Activated T-helper 2 cell treated with anti-CD3 and anti-CD28 coated beads, Interferon-gamma antibody, Interleukin-2, Interleukin-4, amounts not matched to agents 10 μg/mL and 5 μg/mL and 100 μg/mL, durations not matched to agents 14 hours and 24 hours and 36 hours (primary cell): ENCODE measurements at places on chromosomes 6 and 20. TPM values are rescaled to one million over a fixed set of nuclear protein-coding genes. Genes with fewer than 3 reads are reported as not detected.

- no peak for DNase-seq
These were observed 351.9 kb downstream of the COL12A1 start for GRCh38 chr6:74853991-74854390.

DNA sequence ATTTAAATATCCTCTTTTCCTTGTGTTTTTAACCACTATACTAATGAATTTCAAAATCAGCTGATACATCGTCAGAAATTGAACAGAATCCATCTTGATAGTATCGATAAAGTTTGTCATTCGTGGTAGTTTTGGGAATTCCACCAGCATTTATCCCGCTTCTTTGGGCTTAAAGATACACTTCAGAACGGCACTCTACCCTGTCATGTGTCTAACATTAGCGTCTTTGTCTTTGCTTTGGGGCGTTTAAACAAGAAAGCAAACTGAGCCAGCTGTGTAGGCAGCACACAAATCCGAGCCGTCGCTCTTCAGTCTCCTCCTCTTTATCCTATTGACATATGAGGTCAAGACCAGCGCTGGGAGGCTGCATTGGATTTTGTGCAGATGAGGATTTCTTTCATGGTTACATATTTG is 27.5 kb upstream of the NHSL1 start:
- no peak for DNase-seq

DNA sequence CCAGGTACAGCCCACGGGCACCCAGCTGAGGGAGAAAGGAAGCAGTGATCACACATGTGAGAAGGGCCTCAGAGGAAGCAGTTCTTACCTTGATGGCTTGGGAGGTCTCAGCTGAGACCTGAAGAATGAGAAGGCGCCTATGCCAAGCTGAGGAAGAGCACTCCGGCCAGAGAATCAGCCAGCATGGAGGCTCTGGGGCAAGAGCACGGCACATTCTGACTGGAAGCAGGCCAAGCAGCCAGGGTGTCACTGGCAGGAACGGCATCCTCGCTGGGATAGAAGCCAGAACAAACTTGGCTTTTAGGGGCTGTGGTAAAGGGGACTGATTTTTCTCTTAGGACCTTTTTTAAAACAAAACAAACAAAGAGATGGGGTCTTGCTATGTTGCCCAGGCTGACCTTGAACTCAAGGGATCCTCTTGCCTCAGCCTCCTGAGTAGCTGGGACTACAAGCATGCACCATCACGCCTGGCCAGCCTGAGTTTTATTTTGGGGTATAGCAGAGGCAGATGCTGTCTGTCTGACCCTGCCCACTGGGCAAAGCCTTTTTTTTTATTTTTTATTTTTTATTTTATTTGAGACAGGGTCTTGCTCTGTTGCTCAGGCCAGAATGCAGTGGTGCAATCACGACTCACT is 17.6 kb downstream of the GHRH start:
- DNase-seq: no peak

Gene ZC3H12D
- 15.0 and 15.6 TPM in 2 replicates for total RNA-seq

Gene CLPSL1
- not detected in 2 replicates for total RNA-seq

Gene SPATA25
- 0.60 and 1.1 TPM in 2 replicates for total RNA-seq
